ENCODE measurements at places on chromosomes 16 and 17.

- DNase-seq: no peak
Observed at GRCh38 chr16:55232822-55233221, 91.2 kb upstream of the IRX6 start.

GRCh38 chr17:61536422-61536955 lies 54.5 kb downstream of the NACA2 start:
- no peak for DNase-seq

DNA sequence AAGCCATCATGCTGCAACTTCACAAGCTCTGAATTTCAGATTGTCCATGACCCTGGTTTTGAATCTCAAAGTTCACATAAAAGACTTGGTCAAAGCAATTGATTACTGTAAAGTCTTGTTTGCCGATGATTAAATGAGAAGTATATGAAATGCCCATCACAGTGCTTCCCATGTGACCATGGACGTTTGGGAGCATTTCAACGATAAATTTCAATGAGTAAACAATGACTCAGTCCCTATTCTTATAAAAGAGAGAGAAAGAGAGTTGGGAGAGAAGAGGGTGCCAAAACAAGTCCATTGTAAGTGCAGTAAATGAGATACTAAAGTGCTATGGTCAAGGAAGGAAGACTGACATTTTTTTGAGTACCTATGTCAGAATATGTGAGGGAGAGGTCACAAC lies 276.9 kb downstream of the SOX9 start:
- no peak for DNase-seq

DNA sequence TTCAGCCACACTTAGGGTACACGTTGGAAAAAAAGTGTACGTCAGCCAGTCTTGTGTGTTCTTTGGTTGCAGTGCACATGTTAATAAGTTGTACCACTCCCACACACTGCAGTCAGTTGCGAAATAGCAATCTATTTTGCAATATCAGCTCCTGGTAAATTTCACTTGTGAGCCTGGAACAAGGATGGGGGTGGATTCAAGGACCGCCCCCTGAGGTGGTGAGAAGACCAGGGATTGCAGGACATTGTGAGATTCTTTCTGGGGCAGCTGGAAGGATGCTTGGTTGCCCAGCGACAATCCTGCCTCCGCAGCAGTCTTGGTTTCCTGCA lies 78.6 kb upstream of the ZFHX3 start:
- no peak for DNase-seq

GRCh38 chr16:795580-796229 lies 4.8 kb downstream of the GNG13 start:
- no peak for DNase-seq

GRCh38 chr16:66668777-66669444 lies 27.6 kb downstream of the CMTM4 start:
- no peak for DNase-seq
